ENCODE measurements at places on chromosomes 6 and 20.

- DNase-seq: no peak
Measured at GRCh38 chr20:22723659-22724058, 139.3 kb upstream of the FOXA2 start.

- DNase-seq: no peak
Measured at GRCh38 chr6:53263917-53264316, 84.8 kb downstream of the ELOVL5 start.

GRCh38 chr6:13834790-13835189 is 20.4 kb upstream of the MCUR1 start:
- no peak for DNase-seq

DNA sequence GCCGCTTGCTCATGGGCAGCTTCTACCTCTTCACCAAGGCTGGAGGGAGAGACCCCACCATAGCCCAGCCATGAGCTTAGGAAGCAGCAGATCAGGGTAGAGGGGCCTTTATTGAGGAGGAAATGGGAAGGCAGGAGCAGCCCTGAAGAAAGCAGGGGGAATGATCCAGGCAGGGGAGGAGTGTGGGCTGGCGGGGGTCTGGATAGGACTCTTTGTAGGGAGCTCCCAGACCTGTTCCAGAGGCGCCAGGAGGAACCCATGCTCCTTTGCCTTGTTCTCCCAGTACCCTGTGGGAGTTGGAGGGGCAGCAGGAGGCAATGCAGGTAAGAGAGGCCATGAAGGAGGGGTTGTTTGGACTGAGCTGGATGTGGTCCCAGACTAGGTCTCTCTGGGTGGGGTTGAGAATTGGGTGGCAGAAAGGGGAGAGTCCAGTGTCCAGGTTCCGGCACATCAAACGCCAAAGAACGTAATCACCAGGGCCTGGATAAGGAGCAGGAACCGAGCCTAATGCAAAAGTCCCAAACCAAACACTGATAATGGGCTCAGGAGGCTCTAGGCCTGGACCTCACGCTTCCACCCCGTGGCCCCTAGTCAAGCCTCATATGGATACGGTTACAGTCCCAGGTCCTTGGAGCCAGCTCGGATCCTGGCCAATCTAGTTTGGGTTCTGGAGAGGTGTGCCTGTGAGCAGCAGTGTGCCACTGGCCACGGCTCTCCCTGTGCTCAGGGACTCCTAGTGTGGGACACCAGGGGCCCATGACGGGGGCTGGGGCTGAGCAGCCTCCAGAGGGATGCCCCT is 12.1 kb upstream of the PGC start:
- no peak for DNase-seq

GRCh38 chr6:55643861-55644260 is 64.9 kb upstream of the HMGCLL1 start:
- DNase-seq: no peak

- no peak for DNase-seq
Measured at GRCh38 chr6:3013486-3013885, 13.8 kb downstream of the NQO2 start.

DNA sequence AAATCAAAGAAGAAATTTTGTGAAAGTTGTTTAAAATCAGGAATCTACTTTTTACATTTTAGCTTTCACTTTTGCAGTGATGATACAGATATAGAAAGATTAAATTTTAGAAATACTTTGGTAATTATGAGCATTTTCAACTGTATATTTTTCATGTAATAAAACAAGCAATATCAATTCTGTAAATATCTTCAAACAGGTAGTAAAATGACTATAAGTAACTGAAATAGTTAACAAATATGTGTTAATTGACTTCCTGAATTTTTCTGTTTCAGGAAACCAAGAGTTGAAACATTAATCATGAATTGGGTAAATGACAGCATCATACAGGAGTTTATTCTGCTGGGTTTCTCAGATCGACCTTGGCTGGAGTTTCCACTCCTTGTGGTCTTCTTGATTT is at the start of gene OR2B6:
Gene OR2B6, plus strand, starts transcription at position 301 of the 400 bp plus-strand sequence. Its CDS starts 0 bp downstream, at position 301.
- DNase-seq: no peak

- DNase-seq: no peak
Measured at GRCh38 chr6:143140767-143141166, 80.1 kb downstream of the AIG1 start.

DNA sequence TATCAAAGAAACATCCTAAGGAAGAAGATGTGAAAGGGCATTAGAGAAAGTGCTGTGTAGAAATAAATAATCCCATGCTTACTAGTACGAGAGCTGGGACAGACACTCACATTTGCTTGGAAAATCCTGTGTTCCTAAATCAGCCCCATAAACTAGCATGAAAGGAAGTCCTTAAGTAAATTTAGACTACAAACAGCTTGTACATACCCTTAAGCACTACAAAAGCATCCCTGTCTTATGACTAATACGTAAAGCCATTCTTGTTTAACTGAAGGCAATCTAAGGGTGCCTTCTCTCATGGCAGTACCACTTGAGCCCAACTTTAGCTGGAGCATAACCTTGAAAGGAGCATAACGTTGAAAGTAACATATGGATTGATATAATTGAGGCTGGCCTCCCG is 15.4 kb upstream of the FOXQ1 start:
- no peak for DNase-seq

DNA sequence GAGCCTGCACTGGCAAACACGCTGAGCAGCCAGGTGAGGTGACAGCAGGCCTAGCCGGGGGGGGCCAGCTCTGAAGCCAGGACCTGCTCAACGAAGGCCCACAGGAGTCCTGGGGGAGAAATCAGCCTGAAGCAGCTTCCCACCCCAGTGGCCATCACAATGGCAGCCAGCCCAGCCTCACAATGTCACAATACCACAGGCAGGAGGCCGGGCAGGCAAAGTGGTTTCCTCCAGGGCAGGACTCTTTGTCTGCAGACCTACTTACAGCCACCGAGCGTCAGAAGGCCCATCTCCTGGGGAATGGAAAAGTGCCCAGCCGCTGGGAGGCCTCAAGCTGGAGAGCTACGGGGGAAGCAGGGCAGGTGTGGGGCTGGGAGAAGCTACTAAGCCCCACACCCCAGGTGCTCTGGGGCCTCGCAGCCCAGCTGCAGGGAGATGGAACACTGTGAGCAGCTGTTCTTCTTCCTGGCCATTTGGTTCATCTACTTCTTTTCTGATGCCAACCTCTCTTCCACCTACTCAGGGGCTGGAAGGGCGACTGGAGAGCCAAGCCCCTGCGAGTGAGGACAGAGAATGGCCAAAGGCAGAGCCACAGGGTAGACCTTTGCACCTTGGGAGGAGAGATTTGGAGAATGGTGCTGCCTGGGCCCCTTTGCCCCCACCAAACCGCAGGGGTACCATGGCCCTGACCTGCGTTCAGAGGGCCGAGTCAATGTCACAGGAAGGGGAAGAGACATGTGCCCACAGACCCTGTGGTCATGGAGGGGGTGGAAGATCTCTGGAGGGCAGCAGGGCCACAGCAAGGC is 22.3 kb upstream of the AVP start:
- no peak for DNase-seq

DNA sequence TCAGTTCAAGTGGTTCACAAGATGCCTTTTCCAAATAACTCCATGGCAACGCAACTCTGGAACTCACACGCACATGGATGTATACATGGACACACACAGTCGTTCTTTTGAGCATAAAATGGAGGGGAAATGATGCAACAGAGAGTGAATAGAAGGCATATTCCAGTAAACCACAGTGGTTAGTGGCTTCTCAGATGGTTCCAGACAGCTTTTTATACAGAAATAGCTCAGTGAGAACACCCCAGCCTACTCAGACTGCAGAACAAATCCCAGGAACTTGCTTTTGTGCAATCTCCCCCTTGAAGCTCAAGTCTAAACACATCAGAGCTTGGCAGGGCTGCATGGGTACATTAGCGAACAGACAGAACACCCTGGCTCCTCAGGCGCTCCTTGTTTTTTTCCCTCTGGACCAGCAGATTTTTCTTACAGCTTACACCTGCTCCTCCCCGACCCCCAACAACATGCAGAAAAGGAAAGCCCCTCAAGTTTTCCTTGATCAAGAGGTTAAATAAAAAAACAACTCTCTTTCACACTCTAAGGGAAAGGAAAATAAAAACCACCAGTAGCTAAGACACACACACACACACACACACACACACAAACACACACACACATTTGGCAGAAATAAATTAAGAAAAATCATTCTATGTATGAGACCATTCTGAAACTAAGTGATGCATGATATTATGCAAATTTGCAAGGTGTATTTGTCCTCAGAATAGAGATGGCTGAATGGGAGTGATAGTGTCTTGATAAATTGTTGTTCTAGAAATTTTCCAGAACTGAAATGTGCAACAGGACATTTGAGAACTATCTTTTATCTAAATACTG is 51.2 kb upstream of the RANBP9 start:
- DNase-seq: no peak

GRCh38 chr20:47810721-47811347 is 25.6 kb upstream of the SULF2 start:
- no peak for DNase-seq

DNA sequence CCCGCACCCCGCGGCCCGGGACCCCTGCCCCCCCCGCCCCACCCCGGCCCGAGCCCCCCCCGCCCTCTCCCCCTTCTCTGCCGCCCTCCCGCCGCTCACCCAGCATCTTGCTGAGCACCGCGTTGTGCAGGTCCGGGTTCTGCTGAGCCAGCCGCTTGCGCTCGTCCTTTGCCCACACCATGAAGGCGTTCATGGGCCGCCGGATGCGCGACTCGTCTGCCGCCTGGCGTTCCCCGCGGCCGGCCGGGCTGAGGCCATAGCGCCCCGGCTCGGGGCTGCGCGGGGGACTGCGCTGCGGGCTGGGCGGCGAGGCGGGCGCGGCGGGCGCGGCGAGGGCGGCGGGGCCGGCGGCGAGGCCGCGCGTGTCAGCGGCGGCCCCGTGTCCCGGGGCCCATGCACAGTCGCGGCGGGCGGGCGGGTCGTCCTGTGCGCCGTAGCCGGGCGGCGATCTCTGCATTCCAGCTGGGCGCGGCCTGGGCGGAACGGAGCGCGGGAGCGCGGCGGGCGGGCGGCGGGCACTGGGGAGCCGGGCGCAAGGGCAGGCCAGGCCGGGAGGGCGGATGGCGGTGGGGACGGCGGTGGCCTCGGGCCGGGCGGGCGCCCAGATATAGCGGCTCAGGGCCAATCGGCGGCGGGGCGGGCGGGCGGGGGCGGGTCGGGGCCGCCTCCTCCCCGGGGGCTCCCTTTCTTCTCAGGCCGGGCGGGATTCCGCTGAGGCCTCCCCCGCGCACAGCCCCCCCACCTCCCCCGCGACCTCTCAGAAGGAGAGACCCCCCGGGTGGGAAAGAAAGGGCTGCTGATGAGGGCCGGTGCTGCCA is at the start of gene SOX18:
Gene SOX18, minus strand, starts transcription at position 580 of the 818 bp plus-strand sequence. Its CDS starts 123 bp downstream, at position 457.
- DNase-seq: peak; percentile 69

GRCh38 chr20:51402201-51402600 is 140.3 kb downstream of the NFATC2 start:
- no peak for DNase-seq

DNA sequence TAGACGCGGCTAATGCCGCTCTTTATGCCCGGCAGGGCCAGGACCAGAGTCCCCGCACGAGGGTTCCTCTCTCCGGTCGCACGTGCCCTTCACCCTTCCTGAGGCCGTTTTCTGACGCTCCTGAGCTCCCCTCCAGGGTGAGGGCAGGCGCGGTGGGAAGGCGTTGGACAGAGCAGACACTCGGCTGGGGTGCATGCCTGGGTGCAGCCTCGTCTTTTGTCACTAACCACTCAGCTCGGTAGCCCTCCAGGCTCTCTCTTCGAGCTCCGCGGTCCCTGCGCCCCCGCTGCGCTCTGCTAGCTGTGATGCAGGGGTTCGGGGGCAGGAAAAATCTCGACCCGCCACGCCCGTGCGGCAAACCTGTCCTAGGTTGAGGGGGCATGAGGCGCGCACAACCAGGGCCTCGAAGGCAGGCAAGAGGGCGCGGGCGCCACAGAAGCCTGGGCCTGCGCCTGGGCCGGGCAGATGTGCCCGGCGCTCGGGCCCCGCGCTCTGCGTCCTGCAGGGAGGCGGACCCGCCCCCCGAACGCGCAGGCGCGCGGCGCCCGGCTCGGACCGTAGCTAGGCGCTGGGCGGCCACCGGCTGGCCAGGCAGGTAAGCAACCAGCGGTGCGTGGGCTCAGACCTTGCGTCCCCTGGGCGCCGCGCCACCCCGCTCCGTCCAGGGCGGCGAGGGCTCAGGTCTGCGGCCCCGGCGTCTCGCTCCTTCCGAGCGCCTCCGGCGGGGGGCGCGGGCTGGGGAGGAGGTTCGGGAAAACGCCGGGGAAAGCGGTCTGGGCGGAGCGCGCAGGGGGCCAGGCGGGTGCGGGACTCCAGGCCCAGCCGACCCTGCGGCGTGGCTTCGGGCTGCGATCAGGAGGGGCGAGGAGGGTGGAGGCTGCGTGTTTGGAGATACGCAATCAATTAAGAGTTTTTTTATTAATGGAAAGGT is at the start of gene L3MBTL1:
Gene L3MBTL1, plus strand, starts transcription at position 548 of the 931 bp plus-strand sequence. CDS start 5,807 bp downstream, outside the sequence.
- peak; percentile 82 for DNase-seq

Data from nephron progenitor cell (in vitro differentiated cells).